ENCODE measurements at places on chromosomes 6 and 20.

DNA sequence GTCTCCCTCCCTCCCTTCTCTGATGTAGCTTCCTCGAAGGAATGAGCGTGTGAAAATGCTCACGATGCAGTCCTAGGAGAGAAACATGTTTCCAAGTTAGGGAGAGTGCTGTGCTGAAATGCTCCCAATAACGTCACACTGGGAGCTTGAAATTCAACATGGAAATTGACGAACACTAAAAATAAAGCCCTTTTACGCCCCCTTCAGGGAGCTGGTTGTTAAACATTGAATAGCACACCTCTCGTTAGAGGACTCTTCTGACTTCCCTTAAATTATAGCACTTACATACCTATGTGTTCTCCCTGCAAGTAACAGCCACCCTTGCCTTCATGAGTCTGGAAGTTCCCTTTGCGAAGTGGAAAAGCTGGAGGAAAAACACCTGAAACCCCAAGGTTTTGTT is 88.6 kb downstream of the BFSP1 start:
- no peak for DNase-seq

DNA sequence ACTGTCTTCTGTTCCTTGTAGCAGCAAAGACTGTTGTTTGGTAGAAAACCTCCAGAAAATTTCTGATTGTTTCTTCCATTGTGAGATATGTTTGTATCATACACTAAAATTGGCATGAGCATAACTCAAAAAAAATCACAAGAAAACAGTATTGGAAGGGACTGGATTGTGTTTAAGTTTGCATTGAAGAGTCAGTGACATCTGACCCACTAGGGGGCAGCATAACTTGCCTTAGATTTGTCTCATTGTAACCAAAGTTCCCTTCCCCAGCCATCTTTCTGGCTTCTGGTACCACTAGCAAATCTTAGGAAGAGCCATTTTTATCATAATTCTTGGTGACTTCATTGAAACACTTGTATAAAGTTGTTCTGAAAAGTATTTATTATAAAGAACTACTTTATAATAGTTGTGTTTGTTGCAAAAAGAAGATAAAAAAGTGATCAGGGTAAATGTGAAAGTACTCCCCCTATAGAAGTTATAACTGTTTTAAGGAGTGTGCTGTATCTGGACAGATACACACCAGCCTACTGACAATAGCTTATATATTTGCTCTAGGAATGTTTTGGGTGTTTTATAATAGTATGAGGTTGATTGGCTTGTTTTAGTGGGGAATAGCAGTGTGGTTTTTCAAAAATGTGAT is 7.7 kb downstream of the CSTF1 start:
- peak; percentile 51 for DNase-seq

DNA sequence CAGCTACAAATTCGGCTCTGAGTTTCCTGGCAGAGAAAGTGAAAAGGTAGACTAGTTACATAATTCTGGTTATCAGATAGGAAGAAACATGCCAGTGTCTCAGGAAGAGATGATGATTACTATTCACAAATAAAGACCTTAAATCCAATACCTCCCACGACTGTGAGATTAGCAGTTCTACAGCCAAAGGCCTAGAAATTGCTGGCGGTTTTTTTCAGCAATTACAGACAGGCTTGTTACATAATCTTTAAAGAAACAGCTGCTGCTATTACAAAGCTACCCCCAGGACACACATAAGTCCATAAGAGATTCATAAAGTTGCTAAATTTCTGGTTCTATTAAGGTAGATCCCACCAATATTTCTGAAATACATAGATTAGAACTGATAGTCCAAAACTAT is 40.2 kb downstream of the PIGU start:
- DNase-seq, result no peak

DNA sequence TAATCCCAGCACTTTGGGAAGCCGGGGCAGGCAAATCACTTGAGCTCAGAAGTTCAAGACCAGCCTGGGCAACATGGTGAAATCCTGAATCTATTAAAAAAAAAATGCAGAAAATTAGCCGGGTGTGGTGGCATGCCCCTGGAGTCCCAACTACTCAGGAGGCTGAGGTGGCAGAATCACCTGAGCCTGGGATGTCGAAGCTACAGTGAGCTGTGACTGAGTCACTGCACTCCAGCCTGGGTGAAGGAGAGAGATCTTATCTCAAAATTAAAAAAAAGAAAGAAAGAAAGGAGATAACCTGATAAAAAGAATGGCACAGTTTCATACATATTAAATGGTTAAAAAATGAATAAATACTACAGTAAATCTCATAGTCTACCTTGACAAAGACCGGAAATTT is 123.6 kb upstream of the TNFAIP3 start:
- DNase-seq, result no peak

- no peak for DNase-seq
Measured at GRCh38 chr6:141033101-141033500, 1099.6 kb upstream of the GJE1 start.

DNA sequence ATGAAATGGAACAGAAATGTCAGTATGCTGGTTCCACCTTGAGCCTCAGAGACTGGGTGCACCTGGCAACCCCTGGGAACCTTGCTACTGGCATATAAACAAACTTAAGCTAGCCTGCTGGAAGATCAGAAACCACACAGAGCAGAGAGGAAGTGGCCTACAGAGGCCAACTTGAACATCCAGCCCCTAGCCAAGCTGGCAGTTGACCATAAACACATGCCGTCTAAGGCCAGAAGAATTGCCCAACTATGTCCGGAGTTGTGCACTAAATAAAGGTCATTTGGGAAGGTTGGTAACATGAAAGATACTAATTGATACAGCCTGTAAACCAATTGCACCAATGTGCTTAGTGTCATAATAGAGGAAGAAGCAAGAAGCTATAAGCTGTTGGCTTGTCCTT is 266.6 kb upstream of the BTBD3 start:
- no peak for DNase-seq

DNA sequence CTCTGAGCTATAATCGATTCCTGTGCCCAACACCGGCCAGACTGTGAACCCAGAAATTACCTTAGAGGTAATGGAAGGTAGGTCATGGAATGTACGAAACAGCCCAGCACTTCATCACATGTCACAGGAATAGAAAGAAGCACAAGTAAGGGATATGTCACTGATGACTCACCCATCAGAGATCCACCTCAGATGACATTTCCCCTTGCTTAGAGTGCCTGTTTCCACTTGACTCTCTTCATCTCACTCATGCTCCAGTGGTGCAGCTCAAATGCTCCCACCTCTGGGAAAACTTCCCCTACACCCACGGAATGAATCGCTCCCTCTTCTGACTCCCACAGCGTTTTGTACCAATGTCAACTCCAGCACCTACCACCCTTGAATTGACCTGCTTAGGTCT is 381.6 kb upstream of the CNR1 start:
- DNase-seq, result no peak

DNA sequence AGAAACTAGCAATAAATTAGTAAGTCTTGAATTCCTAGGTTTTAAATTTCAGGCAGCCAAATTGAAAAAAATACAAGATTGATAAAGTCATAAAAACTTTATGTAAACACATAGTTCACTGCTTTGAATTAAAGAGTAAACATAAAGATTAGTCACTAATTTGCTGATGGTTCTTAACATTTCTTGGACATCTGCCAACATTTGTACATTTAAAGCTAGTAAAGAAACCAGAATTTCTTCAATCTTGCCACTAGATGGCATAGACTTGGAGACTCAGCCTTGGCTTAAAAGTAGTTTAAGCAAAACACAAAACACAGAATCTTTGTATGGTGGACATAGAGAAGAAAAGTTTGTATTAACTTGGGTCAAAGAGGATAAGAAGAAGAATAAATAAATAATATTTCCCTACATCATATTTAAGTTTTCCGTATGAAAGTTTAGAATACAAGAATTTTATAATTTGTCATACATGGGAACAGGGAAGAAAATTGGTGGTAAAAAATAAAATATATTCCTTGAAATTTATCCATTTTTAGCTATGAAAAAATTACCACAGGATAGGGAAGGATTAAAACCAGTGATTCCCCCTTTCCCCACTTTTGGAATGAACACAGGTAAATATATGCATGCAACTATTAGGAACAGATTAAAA is 41.7 kb upstream of the FAM135A start:
- peak; percentile 28 for DNase-seq

DNA sequence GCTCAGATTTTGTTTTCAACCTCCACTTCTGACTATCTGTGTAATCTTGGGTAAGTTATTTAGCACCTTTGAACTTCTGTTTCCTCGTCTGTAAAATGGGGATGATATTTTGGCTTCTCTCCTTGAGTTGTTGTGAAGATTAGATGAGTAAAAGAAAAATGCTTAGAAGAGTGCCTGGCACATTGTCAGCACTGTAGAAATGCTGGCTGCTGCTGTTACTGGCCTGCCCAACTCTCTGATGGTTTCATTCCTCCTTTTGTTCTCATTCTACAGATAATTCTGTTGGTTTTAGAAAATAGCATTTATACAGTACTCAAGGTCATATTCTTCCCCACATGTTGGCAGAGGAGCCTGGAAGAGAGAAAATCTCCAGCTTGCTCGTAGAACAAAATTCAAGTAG is 547.2 kb upstream of the JAG1 start:
- no peak for DNase-seq

GRCh38 chr20:49699200-49699992 is 14.3 kb downstream of the B4GALT5 start:
- DNase-seq, result no peak

DNA sequence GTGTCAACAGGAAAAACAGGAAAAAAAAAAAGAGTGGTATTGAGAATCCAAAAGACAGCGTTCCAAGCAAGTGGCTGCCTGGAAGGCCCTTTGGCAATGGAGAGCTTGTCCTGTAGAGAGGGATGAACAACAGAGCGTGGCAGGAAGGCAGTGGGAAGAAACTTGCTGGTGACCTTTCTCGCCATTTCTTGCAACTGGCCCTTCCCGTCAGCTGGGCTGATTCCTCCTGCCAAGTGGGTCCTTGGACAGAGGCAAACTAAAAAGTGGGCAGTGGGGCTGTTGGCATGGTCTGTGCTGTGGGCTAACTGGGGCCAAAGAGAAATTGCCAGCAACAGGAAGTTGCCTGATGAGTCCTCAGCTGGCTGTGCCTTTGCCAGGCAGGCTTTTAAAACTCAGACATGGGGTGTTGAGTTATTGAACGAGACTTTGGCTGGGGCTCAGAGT is 43.9 kb upstream of the CLDN20 start:
- DNase-seq, result no peak

DNA sequence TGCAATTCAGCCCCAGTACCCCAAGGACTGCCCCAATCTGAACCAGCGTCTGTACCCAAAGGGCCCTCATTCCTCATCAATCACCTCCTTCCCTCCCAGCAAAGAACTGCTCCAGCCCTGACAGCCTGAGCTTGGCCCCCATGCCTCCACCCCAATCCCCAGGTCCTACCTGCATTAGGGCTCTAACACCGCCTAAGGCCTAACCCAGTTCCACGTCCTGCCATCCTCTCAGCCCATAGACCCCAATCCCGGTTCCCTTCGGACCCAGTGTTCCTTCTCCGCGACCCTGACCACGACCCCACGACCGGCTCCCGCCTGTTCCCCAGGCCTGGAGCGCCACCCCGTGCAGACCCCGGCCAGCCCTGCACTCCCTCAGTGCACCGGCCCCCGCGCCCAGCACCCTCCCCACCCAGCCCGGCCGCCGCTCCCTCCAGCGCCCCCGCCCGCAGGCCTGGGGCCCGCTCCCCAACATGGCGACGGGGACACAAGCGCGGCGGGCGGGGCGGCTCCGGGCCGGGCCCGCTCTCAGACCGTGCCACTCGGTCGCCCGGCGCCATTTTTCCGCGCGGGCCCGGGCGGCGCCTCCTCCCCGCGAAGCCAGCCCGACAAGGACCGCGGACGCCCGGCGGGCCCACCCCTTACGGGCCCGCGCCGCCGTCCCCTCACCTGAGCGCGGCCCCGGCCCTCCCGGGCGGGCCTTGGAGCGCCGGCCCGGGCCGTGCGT is 483 bp downstream of the NCOA6 start:
- no peak for DNase-seq

- DNase-seq, result no peak
Measured at GRCh38 chr20:47988676-47989075, 203.4 kb upstream of the SULF2 start.

DNA sequence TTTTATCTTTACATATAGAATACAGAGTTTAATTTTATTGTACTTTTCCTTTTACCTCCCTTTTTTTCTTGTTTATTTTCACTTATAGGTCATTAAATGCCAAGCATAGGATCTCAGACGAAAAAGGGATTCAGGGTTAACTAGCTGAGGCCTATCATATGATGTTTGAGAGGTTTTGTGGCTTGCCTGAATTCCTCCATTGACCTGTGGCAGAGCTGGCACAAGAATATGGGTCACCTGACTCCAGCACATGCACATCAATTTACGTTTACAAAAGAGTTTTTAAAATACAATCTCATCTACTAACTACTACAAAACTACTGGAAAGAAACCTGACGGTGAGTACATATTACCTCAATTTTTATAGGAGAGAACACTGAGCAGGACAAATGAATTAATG is 60.4 kb downstream of the SGK1 start:
- no peak for DNase-seq

- DNase-seq, result peak; percentile 21
Measured at GRCh38 chr6:81204731-81205130, 547.8 kb downstream of the TENT5A start.

DNA sequence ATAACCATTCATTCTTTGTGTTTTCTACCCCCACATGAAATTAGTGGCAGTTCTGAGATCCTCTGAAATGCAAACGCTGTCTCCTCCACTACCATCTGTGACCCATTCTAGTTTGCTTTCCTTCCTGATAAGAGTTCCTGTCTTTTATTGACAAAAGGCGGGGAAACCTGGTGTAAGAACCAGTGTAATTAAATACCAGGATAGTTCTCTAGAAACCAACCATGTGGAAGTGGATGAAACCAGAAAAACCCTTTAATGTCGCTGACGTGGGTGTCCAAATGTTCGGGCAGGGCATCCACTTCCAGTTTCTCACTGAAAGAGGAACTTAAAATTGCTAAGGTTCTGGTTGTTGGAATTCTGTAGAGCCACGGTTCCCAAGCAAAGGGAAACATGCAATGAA is 79.1 kb downstream of the TNFRSF21 start:
- DNase-seq, result no peak

DNA sequence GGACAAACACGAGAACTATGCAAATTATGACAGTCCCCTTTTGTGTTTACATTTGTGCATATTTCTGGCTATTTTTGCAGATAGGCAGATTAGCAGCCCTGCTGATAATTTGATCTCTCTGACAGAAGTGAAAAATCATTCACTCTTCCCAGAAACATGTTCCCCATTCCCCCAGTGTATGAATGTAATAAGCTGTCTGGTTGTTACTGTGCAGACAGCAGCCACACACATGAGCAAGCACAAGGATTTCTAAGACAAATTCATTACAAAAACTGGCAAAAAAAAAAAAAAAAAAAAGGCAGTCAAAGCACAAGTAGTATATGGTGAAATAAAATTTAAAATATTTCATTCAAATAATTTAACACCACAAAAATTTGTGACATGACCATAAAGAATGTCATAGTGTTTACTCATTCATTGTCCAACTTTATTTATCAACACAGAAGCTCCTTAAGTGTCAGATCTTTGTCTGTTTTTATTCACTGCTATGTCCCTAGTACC is 95.5 kb upstream of the VGLL2 start:
- no peak for DNase-seq
